ENCODE measurements at places on chromosomes 2 and 18.

DNA sequence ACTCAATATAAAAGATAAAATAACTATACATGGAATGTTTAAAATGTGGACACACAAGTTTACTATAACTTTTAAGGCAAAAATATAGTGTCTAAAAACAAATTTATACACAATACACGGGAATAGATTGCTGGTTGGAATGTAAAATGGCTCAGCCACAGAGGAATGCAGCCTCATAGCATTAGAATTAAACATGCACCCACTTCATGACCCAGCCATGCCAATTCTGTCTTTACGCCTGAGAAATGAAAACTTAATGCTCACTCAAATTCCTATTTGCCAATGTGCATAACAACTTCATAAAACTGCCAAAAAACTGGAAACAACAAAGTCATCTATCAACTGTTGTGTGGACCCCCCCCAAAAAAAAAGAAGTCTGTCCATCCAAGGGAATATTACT is 1006.6 kb upstream of the POU3F3 start:
- DNase-seq, result no peak

- DNase-seq, result no peak
Observed at GRCh38 chr2:173079973-173080860, 4.6 kb downstream of the MAP3K20 start.

DNA sequence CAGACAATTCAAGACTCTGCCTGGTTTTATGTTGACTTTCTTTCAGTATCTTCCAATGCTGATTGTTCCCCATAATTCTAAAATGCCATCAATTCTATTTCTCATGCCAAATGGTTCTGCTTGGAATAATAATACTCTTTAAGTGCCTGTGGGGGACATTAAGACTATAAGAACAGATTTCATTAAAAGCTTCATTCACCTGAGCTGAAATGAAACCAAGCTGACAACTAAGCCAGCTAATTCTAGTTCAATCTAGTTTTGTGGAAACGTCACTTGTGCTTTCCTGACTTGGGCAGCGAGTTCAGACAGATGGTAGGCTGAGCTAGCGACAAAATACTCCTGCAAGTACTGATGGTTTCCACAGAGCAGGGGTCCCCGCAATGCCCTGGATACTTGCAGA is 491.1 kb upstream of the RAB6C start:
- DNase-seq, result no peak

GRCh38 chr18:72391951-72392350 is 152.2 kb downstream of the CBLN2 start:
- no peak for DNase-seq

GRCh38 chr2:144403933-144404332 is 116.0 kb downstream of the ZEB2 start:
- no peak for DNase-seq

DNA sequence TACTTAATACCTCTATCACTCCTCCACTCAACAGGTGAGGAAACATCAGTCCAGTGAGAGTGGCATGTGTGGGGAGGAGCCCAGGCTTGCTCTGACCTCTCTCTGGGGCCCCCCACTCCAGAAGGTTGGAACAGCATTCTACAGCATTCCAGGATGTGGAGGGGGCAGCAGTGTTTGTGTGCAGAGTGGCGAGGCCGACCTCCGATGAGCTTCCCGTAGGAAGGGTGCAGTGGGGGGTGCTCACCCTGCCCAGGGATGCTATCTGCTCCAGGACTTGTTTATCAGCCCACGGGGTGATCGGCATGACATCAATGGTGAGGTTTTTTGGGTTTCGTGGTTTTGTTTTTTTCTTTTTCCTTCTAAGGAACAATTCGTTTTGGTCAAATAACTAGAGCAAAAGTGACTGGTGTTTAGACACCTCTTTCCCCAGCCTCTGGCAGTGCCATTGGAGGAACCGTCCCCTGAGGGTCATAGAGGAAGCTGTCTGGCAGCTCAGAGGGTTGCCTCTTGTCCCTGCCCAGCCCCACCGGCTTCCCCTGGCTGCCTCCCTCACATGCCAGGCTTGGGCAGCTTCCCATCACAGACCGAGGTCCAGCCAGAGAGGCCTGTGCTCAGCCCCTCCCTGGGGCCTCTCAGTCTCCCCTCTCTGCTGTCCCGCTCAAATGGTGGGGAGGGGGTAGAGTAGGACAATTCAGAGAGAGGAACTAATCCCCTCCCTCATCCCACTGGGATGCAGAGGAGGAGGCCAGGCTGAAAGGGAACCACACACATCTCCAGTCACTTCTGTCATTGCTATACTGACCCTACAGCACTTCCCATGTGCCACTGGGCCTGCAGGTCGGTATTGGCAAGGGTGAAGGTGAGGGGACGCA is 96.5 kb downstream of the ZFP36L2 start:
- DNase-seq, result no peak

GRCh38 chr2:226118471-226119429 is 680.9 kb downstream of the IRS1 start:
- peak; percentile 54 for DNase-seq

- no peak for DNase-seq
Observed at GRCh38 chr2:24304098-24304497, 56.2 kb downstream of the ITSN2 start.

DNA sequence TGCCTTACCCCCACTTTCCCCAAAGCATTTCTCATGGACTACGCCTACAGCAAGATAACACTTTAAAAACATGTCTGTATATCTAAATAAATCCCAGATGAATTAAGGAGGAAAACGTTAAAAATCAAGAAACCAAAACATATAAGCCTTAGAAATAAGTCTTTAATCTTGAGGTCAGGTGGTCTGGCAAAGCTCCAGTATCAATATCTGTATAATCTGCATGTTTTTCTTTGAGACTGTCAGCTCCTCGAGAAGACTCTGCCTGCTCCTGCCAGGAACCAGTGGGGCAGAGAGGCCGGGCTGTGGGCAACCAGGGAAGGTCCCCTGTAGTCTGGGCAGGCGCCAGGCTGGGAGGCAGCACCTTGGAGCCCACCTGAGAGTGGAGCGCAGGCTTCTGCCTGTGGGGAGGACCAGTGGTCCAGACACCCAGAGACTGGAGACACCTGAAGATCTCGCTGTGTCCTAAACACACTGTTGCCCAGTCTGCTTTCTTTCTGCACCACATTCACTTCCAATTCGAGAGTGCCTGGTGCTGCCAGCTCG is 291.0 kb upstream of the SOX11 start:
- DNase-seq, result peak; percentile 23

DNA sequence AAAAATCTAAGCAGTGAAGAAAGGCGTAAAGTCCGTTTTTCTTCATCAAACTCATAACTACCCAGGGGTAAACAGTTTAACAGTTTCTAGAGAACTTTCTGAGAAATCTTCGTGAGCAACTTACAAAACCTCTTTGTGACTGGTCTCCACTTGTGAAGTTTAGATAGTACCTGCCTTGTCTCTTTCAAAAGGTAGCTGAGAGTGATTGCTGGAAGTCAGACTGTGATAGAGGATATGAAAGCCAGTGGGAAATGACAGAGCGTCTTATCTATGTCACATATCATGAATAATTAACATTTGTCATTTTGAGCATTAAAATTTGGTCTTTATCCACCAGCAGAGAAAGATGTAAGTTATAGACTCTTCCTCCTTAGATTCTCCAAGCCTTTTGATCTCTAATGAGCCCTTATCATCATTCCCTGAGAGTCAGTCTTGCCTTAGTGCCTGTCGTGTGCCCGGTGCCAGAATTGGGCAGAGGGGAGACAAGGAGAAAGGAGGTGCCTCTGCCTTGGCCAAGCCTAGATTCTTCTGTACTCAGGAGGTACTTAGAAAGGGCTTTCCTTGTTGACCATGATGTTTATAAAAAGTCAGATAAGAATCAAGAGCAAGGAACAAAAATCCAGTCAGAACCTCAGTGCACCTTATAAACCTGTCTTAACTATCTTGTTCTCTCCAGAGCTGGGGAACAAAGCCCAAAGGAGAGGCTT is 205.1 kb upstream of the EPAS1 start:
- DNase-seq, result no peak

DNA sequence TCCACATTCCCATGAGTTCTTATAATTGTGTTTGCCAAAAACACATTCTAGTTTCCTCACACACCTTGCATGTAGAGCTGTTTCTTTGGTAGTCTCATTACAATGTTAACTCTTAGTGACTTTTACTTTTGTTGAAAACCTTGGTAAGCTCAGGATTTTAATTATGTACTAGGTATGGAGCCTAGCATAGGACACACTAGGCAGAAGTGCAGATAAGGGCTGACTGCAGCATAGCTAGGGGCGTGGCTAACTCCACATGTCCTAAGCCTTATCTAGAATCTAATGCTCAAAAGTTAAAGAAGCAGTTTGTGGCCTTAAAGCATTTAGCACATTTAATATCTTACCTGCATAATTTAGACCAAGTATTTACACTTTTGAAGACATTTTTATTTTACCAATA is 153.7 kb upstream of the FBXO11 start:
- DNase-seq, result no peak

- no peak for DNase-seq
Observed at GRCh38 chr2:222753251-222753824, 81.9 kb downstream of the MOGAT1 start.

GRCh38 chr2:171675810-171676345 is 11.4 kb upstream of the DYNC1I2 start:
- no peak for DNase-seq

DNA sequence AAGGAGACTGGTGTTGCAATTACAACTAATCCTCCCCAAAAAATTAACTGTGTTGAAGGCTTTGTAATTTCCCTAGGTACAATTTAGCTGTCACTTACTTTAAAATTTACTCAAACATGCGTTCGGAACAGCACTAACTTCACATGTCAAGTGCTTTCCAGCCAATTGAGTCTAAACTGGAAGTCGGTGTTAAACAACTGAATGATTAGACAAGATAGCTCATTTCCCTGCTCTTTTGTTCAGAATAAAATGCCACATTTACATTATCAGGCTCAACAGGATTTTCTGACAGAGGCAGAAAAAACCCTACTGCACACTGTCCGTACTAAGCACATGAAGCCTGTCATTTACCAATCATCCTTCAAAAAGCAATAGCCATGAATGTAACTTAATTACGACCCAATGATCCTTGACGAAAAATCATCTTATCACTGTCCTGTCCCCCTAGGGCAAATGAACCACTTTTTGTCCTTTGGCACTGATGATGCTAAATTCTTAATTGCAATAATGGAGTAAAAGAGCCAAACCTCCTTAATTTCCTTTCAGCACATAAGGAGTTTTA is 56.0 kb downstream of the LRPPRC start:
- no peak for DNase-seq

- peak; percentile 59 for DNase-seq
Observed at GRCh38 chr2:236776695-236777251, 207.1 kb downstream of the ACKR3 start.

Data from kidney glomerular epithelial cell (primary cell).